ENCODE measurements at places on chromosomes 4 and X. TPM values are rescaled to one million over a fixed set of nuclear protein-coding genes. Genes with fewer than 3 reads are reported as not detected.

Gene THOC2
- 92.0 TPM for total RNA-seq

Gene SEC24B
- 42.5 TPM for total RNA-seq

Gene REELD1
- total RNA-seq, result 1.5 TPM

Gene CT83
- not detected for total RNA-seq

Gene PNCK
- total RNA-seq, result not detected

Gene SHOX
- total RNA-seq, result 4.6 TPM

Gene BEX2
- total RNA-seq, result 1.3 TPM

Gene HPGD
- 167 TPM for total RNA-seq

Gene SMIM10L2A
- 0.44 TPM for total RNA-seq

Gene UGT2A1
- total RNA-seq, result not detected

Gene BEX5
- not detected for total RNA-seq

Gene TEX13D
- not detected for total RNA-seq

Gene SERTM2
- total RNA-seq, result not detected

Gene TLR1
- 27.5 TPM for total RNA-seq

Gene RADX
- total RNA-seq, result 3.6 TPM

Gene ETNPPL
- not detected for total RNA-seq

Gene SSX4B
- not detected for total RNA-seq

Gene EPHA5
- not detected for total RNA-seq

Gene ASMTL
- total RNA-seq, result 31.5 TPM

Gene AR
- total RNA-seq, result 41.8 TPM

Gene TSPAN7
- total RNA-seq, result 13.4 TPM
